ENCODE measurements at places on chromosomes 12 and 14. TPM values are rescaled to one million over a fixed set of nuclear protein-coding genes. Genes with fewer than 3 reads are reported as not detected.

The AMN gene
- total RNA-seq = 0.30 TPM

The GNS gene
- 61.9 TPM for total RNA-seq

The PTPN21 gene
- total RNA-seq = 5.5 TPM

The NOVA1 gene
- 1.7 TPM for total RNA-seq

The BCAT1 gene
- 110 TPM for total RNA-seq

The POTEG gene
- total RNA-seq = not detected

The COL2A1 gene
- 0.17 TPM for total RNA-seq

The SLC17A8 gene
- not detected for total RNA-seq

The MPHOSPH9 gene
- total RNA-seq = 62.4 TPM

The GNB3 gene
- total RNA-seq = 2.2 TPM

The OR4E2 gene
- not detected for total RNA-seq

The RASSF9 gene
- under 0.01 TPM for total RNA-seq

The TSHR gene
- not detected for total RNA-seq

The SCNN1A gene
- 0.67 TPM for total RNA-seq

The NGB gene
- total RNA-seq = not detected

The VSIG10 gene
- 9.2 TPM for total RNA-seq

The CFAP251 gene
- total RNA-seq = 3.9 TPM

Data from bronchus fibroblast of lung (primary cell).